Stimulated activated CD4-positive, alpha-beta T cell treated with anti-CD3 and anti-CD28 coated beads, Interleukin-1b, Interleukin-23, amount 100 ng/mL, for 1 hour (primary cell): ENCODE measurements at places on chromosomes 16 and 17.

- DNase-seq: no peak
These were observed 28.1 kb downstream of the TOX3 start for GRCh38 chr16:52518884-52519283.

DNA sequence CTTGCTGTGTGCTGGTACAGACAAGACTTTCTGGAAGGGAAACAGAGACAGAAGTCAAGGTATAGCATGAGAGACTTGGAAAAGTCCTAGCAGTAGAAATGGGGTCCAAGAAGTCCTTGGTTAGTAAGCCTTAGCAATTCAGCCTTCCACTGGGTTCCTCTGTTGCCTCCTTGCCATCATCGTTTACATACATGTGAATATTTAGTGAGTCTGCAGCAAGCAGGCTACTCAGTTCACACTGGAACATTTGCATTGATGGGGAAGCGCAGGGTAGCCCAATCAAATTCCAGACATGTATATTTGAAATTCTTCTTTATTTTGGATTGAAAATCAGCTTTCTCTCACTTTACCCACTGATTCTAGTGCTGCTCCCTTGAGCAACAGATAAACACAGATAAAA lies 27.1 kb downstream of the LIMD2 start:
- DNase-seq: no peak

- no peak for DNase-seq
These were observed 240.8 kb downstream of the STX8 start for GRCh38 chr17:9334536-9335446.

DNA sequence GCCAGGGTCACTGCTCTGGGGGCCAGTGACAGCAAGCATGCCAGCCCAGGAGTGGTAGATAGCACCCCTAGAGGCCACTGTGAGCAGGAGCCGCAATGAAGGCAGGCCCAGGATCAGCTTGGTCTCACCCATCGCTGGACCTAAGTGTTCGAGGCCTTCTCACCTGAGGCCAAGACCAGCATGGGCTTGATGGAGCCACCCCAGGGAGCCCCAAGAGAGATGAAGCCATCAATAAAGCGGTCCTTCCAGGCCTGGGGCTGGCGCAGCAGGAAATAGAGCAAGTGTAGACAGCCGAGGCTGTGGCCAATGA lies 1.8 kb downstream of the LCAT start:
- DNase-seq: no peak

GRCh38 chr17:61393550-61393903 lies 6.1 kb upstream of the TBX2 start:
- DNase-seq: no peak

DNA sequence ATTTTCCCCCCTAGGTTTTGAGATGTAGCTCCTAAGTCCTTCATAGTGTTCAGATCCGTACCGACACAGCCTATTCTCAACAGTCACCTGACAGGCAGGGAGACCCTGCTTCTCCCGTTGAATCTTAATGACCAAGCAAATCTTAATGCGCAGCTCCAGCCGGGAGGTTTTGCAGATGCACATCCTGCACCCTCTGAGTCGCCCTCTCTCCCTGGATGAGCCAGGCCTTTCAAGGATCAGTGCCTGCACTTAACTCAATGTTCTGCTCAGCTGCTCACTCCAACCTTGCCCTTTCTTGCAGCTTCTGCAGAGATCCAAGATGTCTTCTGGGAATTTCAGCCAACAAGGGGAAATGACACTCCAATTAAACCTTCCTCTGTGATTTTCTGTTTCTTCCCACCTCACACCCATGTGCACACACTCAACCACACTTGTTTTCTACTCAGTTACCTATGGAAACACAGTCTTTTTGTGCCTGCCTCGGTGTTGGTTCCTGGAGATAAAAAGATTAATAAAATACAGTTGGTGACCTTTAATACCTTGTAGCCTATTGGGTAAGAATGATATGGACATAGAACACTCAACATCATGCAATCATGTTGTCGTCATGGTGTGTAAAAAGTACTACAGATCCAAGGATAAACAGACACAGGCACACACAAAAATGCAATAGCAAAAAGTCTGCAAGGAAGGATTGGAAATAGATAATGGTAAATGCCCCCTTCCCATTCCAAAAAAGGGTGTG lies 76.9 kb upstream of the DYNLRB2 start:
- DNase-seq: no peak

DNA sequence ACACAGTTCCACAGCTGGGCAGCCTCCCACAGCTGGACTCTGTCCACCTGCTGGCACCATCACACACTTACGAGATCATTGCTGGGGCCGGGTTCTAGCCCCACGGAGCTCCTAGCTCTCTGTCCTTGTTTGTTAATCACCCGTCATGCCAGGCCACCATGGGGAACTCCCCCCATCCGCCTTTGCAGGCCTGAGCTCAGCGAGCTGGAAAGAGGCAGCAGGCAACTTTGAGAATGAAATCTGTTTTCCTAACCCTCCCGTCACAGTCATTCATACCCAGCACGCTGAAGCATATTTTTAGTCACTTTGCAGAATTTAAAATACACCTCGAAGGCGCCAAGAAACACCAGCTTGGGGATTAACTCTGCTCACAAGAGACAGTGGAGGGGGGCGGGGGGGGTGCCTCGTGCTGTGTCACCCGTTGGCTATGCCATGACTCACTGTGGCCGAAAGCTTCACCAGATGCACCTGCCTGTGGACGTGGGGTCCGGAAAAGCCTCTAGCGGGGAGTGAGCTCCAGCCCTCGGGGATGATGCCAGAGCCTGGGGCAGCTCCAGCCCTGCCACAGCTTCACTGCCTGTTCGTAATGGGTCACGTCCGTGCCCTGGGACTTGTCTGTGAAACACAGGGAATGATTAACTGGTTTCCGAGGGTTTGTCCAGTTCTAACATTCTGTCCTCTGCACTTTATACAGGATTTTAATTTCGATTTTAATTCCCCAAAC lies 1.4 kb upstream of the SPNS2 start:
- DNase-seq: no peak

GRCh38 chr17:58253082-58253481 lies 14.7 kb downstream of the LPO start:
- no peak for DNase-seq

GRCh38 chr17:70314506-70314905 lies 145.2 kb downstream of the KCNJ2 start:
- DNase-seq: no peak

- no peak for DNase-seq
These were observed 86.7 kb downstream of the ZFHX3 start for GRCh38 chr16:72961115-72961832.

DNA sequence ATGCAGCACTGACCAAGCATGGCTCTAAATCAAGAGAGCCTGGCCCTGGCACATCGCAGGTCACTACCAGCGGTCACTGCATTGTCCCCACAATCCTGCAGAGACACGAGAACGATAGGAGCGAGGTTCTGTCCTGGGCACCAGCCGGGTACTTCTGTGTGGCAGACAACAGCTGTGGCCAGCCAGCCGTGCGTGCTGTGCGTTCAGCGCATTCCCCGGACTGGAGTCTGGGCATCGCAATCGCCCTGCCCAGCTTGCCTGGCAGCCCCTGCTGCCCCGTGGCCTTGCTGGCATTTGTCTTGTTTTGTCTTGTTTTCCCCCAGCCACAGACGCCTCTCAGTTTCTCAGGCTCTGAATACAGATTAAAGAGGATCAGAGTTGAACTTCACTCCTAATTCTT lies 33.9 kb downstream of the COTL1 start:
- no peak for DNase-seq

DNA sequence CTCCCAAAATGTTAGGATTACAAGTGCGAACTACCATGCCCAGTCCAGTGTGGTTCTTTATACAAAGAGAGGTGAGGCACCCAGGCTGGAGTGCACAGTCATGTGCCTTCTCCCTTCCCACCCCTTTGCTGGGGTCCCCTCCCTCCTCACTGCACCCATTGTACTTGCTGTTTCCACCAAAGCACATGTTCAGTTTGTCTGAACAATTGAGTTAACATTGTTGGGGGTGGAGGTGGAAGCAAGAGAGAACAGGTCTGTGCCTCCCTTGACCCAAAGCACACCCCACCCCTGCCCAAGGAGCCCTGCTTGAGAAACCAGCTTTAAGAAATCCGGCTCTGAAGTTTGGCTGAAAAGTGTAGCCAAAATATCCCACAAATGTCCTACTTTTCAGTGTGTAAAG lies 142.3 kb upstream of the CDH5 start:
- no peak for DNase-seq

GRCh38 chr16:1818873-1819525 lies 7.6 kb downstream of the HAGH start:
- DNase-seq: no peak

DNA sequence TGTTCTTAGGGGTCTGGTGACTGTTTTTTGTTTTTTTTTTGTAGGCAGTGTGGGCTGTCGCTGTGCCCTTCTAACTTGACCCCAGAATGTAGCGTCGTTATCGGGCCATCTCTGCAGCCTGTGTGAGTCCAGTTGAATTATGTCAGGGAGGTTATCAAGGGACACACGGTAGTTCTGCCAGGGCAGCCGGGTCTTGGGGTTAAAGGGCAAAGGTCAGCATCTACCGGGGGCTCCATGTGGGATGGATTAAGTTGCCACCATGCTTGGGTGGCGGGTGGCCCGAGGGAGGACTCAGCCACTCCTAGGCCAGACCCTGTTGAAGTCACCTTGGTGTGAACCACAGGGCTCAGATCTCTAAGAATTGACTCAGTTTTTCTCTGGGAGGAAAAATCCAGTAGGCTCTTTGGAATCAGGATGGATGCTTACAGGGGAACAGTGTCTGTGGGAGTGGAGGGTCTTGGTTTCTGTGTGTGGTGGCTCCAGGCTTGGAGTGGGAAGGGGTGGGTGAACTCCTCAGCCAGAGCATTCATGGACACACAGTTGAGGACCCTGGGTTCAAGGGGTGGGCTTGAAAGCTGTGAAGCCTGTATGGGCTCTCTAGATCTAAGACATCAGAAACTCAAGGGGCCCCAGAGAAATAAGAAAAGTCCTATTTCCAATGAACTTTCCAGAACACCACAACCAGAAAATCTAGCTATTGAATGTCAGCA lies 191.7 kb downstream of the IRF8 start:
- no peak for DNase-seq

DNA sequence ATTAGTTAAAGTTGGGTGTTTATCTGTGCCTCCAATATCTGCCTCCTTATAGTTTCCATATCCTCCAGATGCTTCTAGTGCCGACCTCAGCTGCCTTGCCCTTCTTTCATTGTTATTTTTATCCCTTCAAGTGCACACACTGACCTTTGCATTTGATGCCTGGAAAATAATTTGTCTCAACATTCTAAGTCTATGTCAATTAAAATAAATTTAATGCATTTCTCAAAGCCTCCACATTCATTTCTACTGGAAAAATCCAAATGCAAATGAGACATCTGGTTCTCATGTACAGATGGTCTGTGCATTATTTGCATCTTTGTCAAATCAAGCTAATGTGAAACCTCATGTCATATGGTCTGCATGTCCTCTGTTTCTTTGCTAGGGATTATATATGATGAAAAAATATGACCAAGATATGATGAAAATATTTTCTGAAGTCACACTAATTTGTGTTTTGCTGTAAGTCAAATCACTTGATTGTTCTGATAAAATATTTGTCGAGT lies 61.4 kb downstream of the TMEM100 start:
- DNase-seq: no peak

DNA sequence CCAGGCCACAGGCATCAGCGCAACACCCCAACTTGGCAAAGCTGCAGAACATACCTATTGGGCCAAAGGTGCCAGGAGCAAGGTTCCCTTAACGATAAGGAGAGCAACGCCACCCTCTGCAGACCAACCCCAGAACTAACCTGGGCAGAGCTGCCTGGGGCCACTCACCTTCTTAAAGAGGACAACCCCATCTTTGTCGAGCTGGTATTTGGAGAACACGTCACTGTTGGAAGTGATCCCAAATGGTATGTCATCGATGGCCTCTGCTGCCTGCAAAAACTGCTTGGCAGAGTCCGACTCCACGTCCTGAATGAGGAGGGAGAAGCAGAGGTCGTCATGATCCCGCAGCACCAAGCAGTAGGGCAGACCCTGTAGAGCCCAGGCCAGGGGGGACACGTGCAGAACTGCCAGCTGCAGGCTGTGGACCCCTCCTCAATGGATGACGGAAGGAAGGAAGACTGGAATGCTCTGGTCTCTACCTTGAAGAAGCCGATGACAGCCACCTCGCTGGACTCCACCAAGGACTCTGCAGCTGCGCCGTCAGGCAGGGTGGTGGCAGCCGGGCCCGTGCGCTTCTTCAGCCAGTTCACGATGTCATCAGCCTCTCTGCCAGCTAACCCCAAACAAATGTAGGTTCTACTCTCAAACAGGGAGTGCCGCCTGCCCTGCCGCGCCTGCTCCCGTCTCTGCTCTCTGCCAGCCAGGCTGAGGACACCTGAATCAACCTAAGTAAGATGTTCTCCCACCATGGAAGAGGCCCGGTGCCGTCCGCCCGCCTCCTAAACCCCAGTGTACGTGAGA lies 5.2 kb downstream of the P4HB start:
- DNase-seq: no peak

- no peak for DNase-seq
These were observed 3.8 kb downstream of the ERCC4 start for GRCh38 chr16:13923703-13924298.

DNA sequence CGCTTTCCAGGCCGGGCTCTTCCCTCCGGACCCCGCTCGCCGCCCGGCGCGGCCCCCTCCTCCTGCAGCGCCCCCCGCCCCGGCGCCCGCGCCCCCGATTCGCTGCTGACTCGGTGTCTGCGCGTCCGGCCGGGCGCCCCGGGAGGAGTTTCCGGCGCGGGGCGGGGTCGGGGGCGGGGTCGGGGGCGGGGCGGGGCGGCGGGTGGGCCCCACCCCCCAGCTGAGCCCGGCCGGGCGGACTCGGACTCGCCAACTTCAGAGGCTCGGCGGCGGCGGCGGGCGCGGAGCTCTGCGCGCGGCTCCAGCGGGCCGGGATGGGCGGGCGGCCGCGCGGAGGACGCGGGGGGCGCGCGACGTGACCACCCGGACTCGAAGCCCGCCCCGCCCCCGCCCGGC lies at the start of gene METRNL:
Gene METRNL, plus strand, starts transcription at position 258 of the 396 bp plus-strand sequence. CDS start 207 bp downstream, outside the sequence.
- no peak for DNase-seq
